ENCODE measurements at places on chromosomes 7 and 10.

DNA sequence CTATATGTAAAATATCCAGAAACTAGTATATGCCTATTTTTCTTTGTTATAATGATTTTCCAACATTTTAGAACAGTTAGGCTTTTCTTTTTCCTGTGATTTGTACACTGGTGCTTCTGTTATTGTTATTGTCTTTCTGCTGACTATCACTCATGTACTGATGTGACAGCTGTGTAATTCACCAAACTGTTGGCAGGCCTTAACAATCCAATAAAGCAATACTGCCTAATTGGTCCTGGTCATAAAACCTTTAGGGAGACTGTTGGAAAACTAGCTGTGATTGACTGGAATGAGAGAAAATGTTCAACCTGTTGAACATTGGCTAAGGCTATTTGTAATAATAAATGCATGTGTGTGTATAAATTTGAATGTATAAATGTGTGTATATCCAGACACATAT, 956.6 kb downstream of the REEP3 start:
- no peaks in the 10 kb centered on the region for H3K27me3 ChIP-seq
- no peak for DNase-seq
- H3K36me3 ChIP-seq = no peaks in the 10 kb centered on the region
- H3K27ac ChIP-seq = no peak overlapping the region
- no peaks in the 10 kb centered on the region for H3K4me1 ChIP-seq
- no peak overlapping the region for H3K4me3 ChIP-seq

DNA sequence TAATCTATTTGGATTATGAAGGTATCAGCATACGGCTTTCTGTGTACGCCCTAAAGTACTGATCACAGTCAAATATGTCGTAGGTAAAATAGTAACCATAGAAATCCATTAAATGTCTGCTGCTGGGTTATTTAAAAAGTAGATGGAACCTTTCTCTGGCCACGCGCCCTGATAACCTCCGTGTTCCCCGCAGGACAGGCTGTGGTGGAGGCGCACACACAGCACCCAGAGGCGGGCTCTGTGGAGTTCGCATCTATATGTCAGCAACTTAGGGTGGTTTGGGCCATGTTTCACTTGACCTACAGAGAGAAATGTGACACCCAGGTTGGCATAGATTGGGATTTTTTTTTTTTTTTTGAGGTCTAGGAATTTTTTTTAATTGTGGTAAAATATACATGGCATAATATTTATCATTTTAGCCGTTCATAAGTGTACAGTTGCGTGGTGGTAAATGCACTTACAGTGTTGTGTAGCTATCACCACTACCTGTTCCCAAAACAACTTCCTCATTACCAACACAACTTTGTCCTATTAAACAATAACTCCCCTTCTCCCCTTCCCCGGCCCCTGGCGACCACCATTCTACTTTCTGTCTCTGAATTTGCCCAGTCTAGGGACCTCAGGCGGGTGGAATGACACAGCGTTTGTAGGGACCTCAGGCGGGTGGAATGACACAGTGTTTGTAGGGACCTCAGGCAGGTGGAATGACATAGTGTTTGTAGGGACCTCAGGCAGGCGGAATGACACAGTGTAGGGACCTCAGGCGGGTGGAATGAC, 15.4 kb downstream of the PPP2R2D start:
- no peaks in the 10 kb centered on the region for H3K27me3 ChIP-seq
- no peak for DNase-seq
- peaks cover 36% of the 10 kb centered on the region for H3K4me1 ChIP-seq
- no peak overlapping the region for H3K27ac ChIP-seq
- H3K4me3 ChIP-seq = no peak overlapping the region

DNA sequence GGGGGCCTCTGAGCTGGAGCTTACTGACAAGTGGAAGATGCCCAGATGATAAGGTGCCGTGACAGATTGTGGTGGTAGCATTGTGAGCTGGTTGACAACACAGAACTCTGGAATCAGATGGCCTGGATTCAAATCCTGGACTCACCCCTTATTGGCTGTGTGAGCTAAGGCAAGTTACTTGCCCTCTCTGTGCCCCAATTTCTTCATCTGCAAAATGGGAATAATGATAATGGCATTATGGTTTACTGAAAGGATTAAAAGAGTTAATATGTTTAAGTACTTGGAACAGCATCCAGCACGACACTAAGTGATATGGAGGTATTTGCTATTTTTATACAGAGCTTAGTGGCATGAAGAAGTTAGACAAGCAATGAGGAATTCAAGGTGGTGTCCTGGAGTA, 465.9 kb upstream of the GALNT17 start:
- H3K27me3 ChIP-seq = no peaks in the 10 kb centered on the region
- DNase-seq = no peak
- H3K4me3 ChIP-seq = no peak overlapping the region
- H3K27ac ChIP-seq = no peak overlapping the region
- H3K36me3 ChIP-seq = peaks cover 9% of the 10 kb centered on the region

DNA sequence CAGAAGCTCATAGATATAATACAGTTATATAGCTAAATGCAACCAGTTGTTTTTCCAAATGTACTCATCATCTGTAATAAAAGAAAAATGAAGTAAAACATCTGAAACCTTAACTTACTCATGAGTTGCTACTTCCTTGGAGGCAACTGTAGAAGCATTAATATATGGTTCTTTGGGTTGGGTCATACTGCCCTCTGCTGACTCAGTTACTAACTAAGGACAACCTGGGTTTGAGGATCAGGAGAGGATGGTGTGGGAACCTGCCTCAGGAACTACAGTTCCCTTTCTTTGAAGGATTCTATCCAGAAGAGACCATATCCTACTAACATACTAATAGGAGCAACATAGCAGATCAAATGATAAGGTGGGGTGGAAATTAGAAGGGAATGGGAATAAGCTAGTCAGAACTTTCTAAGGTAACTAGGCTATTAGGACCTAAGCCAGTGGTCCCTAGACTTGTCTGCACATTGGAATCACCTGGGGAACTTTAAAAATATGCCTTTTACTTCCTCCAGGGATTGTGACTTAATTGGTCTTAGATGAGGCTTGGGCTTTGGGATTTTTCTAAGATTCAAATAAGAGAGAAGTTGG, 20.7 kb downstream of the COX15 start:
- no peaks in the 10 kb centered on the region for H3K4me1 ChIP-seq
- no peak overlapping the region for H3K4me3 ChIP-seq
- H3K27me3 ChIP-seq = no peaks in the 10 kb centered on the region
- no peak overlapping the region for H3K27ac ChIP-seq

- H3K4me3 ChIP-seq = no peak overlapping the region
- H3K27me3 ChIP-seq = no peaks in the 10 kb centered on the region
- no peaks in the 10 kb centered on the region for H3K36me3 ChIP-seq
Observed at GRCh38 chr10:130491011-130491692, 355.0 kb downstream of the GLRX3 start.

DNA sequence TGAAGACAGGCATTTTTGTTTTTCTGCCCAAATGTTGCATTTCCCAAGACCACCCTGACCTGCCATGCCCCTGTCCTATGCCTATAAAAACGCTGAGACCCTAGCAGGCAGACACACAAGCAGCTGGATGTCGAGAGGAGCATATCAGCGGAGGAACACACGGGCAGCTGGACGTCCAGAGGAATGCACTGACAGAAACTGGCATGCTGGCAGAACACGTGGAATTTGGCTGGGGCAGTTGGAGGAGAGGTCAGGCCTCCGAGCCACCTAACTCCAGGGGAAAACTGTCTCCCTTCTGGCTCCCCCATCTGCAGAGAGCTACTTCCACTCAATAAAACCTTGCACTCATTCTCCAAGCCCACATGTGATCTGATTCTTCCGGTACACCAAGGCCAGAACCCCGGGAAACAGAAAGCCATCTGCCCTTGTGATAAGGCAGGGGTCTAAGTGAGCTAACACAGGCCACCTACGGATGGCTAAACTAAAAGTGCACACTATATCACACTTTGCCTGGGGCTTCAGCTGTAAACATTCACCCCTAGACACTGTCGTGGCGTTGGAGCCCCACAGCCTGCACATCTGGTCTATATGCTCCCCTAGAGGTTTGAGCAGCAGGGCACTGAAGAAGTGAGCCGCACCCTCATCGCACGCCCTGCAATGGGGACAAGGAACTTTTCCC, 10.0 kb upstream of the CDHR3 start:
- peaks cover 3% of the 10 kb centered on the region for H3K27me3 ChIP-seq
- H3K36me3 ChIP-seq = peaks cover 2% of the 10 kb centered on the region
- H3K4me3 ChIP-seq = no peak overlapping the region
- no peak for DNase-seq
- no peaks in the 10 kb centered on the region for H3K4me1 ChIP-seq

GRCh38 chr10:85648279-85648754, 718.3 kb downstream of the GRID1 start:
- H3K4me3 ChIP-seq = no peak overlapping the region
- peaks cover 3% of the 10 kb centered on the region for H3K27me3 ChIP-seq
- H3K4me1 ChIP-seq = no peaks in the 10 kb centered on the region
- DNase-seq = no peak
- H3K27ac ChIP-seq = no peak overlapping the region
- no peaks in the 10 kb centered on the region for H3K36me3 ChIP-seq

DNA sequence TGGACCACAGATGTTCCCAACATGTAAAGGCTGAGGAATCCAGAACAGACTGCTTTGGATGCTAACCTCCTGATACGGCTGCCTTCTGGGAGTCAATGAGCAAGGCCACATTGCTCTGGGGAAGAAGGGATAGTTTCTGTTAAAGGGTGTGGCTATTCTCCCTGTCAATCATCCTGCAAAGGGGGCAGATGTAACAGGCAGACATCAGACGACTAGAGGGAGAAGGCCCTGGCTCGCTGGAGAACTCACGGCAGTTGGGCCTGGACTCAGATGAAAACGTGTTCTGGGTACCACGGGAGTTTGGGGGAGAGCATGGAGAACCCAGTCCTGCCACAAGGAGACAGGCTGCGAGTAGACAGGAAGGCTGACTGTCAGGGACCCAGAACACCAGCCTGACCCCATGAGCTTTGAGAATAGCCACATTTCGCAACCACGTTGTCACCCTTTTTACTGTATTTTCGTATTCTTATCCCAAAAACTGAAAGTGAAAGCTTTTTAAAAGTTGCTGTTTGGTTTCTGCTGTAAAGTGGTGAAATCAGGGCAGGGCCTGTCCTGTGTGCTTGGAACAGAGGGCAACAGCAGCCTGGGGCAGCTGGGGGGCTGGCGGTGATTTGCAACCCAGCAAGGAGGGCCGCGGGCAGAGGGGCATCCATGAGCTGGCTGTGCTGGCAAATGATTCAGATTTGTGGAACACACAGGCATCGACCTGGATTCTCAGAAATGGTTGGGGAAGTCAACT, 95.3 kb downstream of the MYOF start:
- no peak overlapping the region for H3K4me3 ChIP-seq
- DNase-seq = no peak
- no peaks in the 10 kb centered on the region for H3K36me3 ChIP-seq
- no peaks in the 10 kb centered on the region for H3K27me3 ChIP-seq

GRCh38 chr10:128708182-128708581, 582.0 kb upstream of the MKI67 start:
- DNase-seq = no peak
- no peaks in the 10 kb centered on the region for H3K4me1 ChIP-seq
- no peak overlapping the region for H3K27ac ChIP-seq
- H3K27me3 ChIP-seq = peaks cover 10% of the 10 kb centered on the region
- no peaks in the 10 kb centered on the region for H3K36me3 ChIP-seq
- no peak overlapping the region for H3K4me3 ChIP-seq

GRCh38 chr7:3187444-3188040, 113.5 kb upstream of the SDK1 start:
- no peak overlapping the region for H3K27ac ChIP-seq
- no peak overlapping the region for H3K4me3 ChIP-seq
- peaks cover 7% of the 10 kb centered on the region for H3K27me3 ChIP-seq
- H3K36me3 ChIP-seq = no peaks in the 10 kb centered on the region
- H3K4me1 ChIP-seq = no peaks in the 10 kb centered on the region
- no peak for DNase-seq

DNA sequence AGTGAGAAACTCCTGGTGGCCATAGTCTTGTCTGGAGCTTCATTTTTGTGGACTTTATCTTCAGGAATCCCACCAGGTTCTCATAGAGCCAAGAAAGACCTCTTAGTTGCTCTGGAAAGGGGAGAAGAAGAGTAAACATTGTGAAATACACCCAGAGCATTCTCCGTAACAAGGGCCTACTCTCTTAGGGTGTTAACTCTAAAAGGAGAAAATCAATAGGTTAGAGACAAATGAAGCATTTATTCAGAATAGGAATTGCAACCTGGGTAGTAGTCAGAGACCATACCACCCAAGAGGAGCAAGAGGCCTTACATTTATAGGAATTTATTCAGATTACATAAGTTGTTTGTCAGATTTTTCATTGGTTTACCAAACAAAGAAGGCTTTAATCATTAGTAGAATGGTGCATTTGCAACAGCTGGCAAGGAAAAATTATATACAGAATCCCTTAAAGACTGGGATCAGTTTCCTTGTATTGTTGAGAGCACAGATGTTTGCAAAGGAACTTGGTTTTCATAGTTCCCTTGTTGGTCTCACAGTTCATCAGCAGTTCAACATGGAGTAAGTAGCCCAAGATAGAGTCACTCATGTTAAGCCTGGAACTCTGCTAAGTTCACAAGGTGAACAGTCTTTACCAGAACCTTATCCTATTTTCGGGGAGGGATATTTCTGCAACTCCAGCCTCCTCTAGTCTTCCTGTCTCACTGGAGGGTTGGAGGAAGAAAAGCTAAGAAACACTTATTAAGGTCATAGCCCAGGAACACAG, 53.2 kb upstream of the TMEM140 start:
- H3K36me3 ChIP-seq = peaks cover 1% of the 10 kb centered on the region
- no peak for DNase-seq
- no peaks in the 10 kb centered on the region for H3K27me3 ChIP-seq
- no peak overlapping the region for H3K27ac ChIP-seq

DNA sequence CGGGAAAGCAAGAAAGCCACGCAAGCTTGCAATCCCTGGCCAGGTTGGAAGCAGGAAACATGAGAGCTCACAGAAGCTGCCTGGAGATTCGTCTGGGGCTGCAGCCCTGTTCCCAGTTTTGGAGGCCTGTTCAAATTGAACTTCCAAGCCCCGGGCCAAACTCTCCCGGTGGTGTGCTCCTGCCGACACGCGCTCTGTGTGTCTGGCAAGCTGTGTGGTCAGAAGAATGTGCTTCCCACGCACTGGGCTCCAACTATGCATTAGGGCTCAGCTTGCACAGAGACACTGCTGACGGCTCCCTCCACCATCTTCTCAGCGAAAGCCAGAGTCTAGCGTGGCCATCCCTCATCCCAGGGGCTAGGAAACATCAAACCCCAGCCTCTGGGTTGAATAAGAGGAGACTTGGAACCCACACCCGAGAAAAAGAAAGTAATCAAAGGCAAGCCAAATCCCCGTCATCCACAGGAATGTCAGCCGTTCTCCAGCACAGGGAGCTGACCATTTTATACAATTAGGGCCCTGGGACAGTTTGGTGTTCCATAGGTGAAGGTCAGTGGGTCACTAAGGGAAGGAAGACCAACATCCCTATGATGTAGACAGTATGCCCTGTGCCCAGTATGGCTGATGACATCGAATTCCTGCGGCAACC, 107.2 kb downstream of the FGFR2 start:
- no peaks in the 10 kb centered on the region for H3K4me1 ChIP-seq
- H3K27ac ChIP-seq = no peak overlapping the region
- H3K4me3 ChIP-seq = no peak overlapping the region
- H3K36me3 ChIP-seq = no peaks in the 10 kb centered on the region
- no peaks in the 10 kb centered on the region for H3K27me3 ChIP-seq
- no peak for DNase-seq
